Retina (tissue), 1 donor: ENCODE measurements at places on chromosomes 1 and 21.
A peak's percentile ranks its signal among the peaks of the same experiment; 100 is the strongest.

DNA sequence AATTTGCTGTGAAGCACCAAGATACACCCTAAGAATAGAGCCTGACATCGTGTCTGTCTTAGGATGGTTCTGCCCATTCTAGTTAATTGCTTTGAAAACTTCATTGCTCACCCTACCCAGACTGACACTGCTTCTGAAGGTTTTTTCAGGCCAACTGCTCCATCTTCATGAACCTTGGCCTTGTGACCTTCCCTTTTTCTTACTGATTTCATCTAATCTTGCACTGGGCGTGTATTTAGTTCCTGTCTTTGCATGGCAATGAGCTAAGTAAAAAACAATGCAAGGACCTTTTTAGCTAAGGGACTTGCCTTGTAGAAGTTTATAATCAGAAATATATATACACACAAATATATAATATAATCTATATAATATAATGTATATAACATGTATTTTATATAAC, 108.0 kb downstream of the PBX1 start:
- no peak for DNase-seq

- peak; percentile 90 for DNase-seq
These were observed at the start of gene TGFB2 for GRCh38 chr1:218344814-218345672. Gene TGFB2 (plus strand): TSS chr1:218345336. CDS start chr1:218346702, 1,366 bp downstream.

DNA sequence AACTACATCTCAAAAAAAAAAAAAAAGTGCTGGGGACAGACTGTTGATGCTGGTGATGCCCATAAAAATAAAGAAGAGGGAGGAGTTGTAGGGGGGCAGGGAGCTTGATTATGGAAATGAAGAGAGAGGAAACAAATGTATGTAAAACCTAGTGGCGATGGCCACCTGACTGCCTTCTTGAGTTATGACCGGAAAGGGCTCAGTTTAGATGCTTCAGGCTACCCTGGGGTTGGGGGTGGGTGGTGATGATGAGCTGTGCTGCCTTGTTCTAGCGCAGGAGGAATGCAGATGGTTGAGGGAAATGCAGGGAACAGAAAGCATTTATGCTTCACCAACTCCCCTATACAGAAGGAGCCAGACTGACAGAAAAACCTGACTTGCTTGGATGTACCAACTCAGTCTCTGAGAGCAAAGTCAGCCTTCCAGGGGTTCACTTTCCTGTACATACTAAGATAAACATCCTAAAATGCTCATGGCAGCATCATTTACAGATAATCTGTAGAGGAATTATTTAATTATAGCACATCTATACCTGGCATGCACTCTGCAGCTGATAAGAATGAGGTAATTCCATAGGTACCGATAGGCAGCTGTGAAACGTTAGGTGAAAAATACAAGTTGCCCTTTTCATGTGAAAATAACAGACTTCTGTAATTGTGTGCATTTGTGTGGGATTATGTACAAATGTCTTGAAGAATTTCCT, 8.0 kb upstream of the BCAR3 start:
- no peak for DNase-seq

- no peak for DNase-seq
These were observed 300.3 kb downstream of the TTLL7 start for GRCh38 chr1:83698644-83699043.

- no peak for DNase-seq
These were observed 50.1 kb downstream of the PBX1 start for GRCh38 chr1:164609089-164609488.

DNA sequence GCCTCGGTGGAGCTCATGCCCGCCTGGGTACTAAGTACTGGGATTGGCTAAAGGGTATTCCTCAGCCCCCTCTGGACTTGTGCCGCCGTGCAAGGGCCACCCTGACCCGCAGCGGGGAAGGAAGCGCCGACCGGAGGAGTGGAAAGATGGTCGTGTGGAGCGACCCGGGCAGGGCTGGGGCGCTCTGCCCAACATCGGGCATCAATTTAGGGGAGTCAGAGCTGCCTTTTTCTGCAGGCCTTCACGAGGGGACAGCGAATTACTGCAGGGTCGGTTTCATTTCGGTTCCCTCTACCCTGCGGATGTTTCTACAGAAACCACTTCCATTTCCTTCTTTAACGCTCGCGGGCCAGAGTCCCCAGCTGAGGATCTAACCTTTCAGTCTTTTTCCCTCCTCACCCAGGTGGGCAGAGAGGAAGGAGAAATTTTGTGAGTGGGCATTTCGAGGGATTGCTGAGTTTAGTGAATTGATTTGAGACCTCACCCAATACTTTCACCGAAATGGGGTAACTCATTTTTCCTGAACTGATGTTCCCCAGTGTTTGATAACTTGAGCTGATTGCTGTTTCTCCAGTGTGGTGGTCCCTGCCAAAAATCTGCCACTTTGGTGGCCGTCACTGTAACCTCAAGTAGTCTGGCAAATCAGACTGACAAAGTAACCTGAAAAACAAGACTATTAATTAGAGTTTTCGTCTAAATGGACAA, 1.1 kb downstream of the TOR1AIP1 start:
- DNase-seq = no peak

- no peak for DNase-seq
These were observed 23.5 kb upstream of the SYDE2 start for GRCh38 chr1:85224295-85224694.

DNA sequence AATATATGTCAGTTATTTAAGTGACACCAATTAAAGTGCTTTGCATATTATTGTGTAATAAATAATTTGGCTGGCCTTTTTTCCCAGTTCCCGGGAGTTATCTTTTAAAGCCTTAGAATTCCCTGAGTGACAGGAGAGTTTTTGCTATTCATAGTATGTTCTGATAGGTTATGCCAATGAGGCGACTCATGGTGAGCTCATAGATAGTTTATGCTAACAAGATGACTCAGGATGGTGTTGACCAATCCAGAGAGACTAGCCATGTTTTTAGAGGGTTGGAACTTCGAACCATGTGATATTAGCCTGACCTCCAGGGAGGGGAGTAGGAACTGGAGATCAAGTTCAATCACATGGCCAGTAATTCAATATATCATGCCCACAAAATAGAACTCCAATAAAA, 310.8 kb downstream of the USP25 start:
- DNase-seq = no peak

DNA sequence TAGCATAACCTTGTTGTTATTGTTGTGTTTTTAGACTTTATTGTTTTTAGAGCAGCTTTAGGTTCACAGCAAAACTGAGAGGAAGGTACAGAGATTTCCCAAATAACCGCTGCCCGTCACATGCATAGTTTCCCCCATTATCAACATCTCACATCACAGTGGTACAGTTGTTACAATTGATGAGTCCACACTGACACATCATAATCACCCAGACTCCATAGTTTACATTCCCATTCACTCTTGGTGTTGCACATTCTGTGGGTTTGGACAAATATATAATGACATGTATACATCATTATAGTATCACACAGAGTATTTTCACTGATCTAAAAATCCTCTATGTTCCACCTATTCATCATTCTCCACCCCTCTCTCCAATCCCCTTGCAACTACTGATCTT, 25.9 kb upstream of the TOR3A start:
- DNase-seq = no peak

GRCh38 chr1:15316510-15316909, 69.5 kb downstream of the FHAD1 start:
- DNase-seq = no peak

DNA sequence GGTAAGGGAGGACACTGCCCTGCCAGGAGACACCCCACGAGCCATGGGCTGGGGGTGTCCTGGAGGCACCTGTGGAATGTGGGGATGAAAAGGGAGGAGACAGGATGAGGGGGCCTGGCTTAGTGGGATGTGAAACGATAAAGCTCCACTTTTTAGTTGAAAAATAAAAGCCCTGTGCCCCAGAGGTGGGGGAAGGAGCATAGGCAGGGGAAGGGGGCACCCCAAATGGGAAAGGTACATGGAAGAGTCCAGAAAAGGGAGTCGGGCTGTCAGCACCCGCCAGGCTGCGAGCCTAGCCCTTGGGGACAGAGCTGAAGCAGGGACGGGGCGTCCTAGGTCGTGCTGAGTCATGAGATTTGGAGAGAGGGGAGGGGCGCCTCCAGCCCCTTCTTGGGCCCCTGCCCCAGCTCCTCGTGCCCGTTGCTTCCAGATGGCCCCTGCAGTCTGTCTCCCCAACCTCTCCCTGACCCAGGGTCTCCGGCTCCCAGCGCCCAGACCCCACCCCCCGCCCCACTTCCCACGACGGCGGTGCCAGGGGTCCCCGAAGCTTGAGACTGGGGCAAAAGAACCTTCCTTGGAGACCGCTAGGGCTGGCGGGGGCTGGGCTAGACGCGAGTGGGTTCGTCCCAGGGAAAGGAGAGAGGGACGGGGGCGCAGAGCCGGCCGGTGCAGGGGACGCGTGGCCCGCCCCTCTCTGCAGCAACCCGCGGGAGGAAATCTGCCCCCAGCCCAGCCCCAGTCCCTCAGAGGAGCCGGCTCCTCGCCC, 795 bp downstream of the SYT2 start:
- DNase-seq = peak; percentile 47

DNA sequence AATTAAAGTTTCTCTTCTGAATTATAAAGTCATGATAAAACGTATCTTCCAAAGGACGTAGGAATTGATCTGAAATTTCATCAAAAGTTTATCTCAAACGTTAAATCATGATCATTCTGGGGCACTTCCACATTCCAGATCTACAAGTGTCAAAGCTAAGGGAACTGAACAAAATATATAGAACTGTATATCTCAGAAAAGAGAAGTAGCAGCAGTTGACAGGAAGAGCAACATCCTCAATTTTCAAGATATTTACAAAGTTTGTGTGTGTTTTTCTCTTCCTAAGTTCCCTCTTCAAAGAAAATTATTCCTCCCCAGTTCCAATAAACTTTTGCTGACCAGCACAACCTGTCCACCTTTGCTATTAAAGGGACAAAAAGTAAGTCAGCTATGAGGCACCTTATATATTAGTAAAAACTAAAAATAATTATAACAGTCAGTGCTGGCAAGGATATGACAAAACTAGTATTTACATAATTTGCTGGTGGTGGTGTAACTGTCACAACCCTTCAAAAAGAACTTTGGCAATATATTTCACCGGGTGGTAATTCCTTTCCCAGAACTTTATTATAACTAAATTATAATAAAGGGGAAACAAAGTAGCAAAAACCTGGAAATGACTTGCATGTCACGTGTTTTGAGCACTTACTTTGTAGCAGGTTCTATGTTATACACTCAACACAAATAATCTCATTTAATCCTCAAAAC, 38.5 kb upstream of the EYA3 start:
- no peak for DNase-seq

- no peak for DNase-seq
These were observed 165.2 kb upstream of the SAMSN1 start for GRCh38 chr21:14711287-14711686.

- no peak for DNase-seq
These were observed 6.7 kb downstream of the TAS1R3 start for GRCh38 chr1:1337793-1338147.

DNA sequence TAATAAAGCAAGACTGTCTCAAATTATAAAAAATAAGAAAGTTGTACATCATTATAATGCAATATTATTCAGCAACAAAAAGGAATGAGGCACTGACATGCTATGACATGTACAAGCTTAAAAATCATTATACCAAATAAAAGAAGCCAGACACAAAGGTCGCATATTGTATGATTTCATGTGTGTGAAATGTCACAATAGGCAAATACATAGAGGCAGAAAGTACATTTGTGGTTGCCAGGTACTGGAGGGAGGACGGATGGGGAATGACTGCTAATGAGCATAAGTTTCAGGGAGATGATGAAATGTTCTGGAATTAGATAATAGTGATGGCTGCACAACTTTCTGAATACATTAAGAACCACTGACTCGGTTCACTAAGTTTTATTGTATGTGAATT, 73.6 kb upstream of the NBPF3 start:
- no peak for DNase-seq

GRCh38 chr1:145980457-145980994, 15.9 kb downstream of the TXNIP start:
- no peak for DNase-seq

DNA sequence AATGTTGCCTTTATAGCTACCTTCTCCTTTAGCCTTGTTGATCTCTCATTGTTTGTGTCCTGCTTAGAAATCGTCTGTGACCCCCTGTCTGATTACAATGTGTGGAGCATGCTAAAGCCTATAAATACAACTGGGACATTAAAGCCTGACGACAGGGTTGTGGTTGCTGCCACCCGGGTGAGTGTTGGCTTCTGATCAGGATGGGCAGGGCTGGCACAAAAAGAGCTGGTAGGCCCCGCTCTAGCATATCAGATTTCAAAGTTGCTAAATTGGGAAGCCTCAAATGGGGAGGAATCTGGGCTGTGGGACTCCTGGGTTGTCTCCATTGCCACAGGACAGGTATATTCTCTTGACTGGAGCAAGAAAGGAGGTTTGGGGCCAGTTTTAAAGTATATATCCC, 8.4 kb downstream of the NCSTN start:
- no peak for DNase-seq
